Fibroblast of pulmonary artery (primary cell): ENCODE measurements at places on chromosomes 1 and 21.

DNA sequence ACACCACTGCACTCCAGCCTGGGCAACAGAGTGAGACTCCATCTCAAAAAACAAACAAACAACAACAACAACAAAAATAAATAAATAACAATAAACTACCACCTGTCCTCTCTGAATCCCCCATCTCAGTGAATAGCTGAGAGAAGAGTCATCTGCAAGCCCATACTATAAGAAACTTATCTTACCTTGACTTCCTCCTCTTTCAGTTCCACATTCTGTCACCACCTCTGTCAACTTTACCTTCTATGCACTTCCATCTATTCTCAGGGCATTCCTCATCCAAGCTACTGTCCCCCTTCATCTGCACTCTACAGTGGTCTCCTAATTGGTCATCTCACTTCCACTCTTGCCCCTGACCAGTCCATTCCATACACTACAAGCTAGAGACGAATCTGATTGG lies 58.1 kb downstream of the KIAA0040 start:
- no peak for DNase-seq

DNA sequence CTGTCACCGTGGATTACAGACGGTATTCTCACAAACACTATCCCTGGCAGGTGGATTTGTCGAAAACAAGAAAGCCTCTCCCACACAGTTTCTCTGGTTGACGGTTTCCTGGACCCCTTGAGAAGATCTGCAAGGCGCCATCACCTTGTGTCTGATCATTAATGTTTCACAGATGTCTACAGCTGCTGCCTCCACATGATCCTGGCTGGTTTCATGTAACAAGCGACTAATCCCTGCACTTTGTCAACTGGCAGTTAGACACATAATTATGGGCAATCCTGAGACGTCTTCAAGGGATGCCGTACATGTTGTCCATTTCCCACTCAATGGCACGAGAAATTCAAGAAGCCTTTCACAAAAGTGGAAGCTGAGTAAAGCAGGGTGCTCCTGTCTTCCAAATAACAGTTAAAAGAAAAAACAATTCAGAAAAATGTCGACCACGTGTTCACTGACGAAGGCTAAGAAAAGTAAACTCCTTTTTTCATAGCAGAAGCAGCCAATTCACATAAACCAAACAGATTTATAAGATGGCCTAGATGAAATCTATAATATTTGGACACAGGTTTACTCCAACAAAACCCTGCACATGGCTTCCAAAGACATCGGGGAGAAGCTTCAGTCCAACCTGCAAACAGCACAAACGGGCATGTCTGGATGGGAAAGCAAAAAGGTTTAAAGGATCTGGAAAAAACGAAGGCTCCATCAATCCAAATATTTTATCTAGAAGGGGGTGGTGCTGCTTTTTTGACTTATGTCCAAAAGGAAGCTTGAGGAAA lies 52.2 kb downstream of the CAPZB start:
- no peak for DNase-seq

DNA sequence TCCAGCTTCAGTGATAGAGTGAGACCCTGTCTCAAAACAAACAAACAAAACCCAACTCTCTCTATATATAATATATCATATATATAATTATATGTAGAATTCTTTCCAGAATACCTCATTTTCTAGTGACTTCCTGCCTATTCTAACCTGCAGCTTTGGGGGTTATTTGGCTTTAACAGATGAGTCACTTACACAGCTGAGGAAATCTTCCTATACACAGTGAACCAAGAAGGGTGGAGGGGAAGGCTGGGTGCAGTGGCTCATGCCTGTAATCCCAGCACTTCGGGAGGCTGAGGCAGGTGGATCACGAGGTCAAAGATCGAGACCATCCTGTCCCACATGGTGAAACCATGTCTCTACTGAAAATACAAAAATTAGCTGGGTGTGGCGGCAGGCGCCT lies 9.2 kb downstream of the RAB29 start:
- peak; percentile 23 for DNase-seq

- no peak for DNase-seq
These were observed 31.9 kb upstream of the KCNA3 start for GRCh38 chr1:110706621-110707020.

- no peak for DNase-seq
These were observed 75.9 kb upstream of the GREM2 start for GRCh38 chr1:240687820-240688219.

DNA sequence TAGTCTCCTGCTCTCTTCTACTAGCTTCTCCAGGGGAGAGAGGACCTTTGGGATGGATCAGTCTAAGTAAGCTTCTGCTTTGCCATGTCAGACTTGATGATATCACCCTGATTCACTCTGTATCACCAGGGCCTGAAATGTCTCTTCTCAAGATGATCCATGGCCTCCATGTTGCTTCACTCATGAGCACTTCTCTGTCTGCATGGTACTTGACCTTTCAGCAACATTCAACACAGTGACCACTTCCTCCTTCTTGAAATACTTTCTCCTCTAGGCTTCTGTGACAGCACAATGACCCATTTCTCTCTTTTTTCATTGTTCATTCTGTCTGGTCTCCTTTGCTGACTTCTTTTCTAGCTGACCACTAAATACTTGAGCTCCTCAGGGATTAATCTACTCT lies 35.3 kb upstream of the NGF start:
- peak; percentile 43 for DNase-seq

DNA sequence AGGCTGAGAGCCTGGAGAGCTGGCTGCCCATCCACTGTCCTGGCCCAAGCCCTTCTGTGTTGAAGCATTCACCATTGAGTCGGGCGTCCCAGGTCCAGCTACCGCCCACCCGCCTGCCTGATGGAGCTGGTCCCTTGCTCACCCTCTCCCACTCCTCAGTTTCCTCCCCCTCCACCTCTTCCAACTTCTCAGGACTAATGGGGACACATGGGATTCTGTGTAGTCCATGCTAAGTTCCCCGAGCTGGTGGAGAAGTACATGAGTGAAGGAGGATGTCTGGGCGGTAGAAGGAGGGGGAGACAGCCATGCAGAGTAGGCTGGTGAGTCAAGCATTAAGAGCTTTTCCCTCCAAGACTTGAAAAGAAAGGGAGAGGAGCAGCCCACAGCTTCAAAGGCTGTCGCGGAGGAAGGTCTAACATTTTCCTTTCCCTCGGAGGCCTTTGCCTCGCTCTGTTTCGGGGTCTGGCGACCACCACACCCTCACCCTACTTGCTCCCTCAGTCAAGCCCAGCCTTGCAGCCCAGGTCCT lies 561 bp downstream of the SLC26A9 start:
- no peak for DNase-seq

GRCh38 chr1:147091801-147092200 lies 80.5 kb downstream of the PRKAB2 start:
- DNase-seq = no peak

- DNase-seq = peak; percentile 52
These were observed 104.8 kb upstream of the GRIK1 start for GRCh38 chr21:30044447-30045064.

DNA sequence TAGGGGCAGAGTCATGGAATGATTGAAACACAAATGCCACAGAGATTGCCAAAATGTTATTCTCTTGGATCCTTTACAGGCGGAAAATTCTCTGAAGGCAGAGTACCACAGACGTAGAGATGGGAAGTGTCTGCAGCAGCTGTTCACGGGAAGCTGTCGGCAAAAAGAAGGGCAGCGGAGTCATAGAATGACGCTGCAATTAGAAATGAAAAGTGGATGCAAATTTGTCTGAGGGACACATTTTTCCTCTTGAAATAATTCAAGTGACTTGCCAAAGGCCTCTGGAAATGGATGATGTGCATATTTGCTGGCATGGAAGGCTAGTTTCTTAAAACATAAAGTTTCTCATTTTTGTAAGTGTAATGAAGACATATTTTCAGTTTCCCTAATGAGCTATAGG lies 77.5 kb upstream of the PLD5 start:
- no peak for DNase-seq

DNA sequence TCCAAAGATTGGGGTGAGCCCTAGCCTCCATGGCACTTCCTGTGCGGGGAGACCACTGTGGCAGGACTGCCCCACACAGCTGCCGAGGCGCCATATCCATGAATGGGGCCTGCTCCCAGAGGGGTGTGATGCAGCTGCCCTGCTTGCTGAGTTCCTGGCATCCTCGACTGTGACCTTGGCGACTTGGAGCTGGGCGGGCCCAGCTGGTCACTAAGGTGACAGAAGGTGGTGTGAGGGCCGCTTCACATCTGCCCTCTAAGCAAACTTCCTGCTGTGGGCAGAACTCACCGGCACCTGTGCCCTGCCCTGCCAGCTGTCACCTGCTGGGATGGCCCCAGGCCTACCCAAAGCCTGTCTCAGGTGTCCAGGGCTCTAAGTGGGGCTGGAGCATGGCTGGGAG lies 9.0 kb downstream of the TMEM61 start:
- DNase-seq = no peak

- peak; percentile 68 for DNase-seq
These were observed 47.1 kb downstream of the GPR88 start for GRCh38 chr1:100584761-100585745.

- DNase-seq = no peak
These were observed 46.4 kb upstream of the SOD1 start for GRCh38 chr21:31612894-31613785.

DNA sequence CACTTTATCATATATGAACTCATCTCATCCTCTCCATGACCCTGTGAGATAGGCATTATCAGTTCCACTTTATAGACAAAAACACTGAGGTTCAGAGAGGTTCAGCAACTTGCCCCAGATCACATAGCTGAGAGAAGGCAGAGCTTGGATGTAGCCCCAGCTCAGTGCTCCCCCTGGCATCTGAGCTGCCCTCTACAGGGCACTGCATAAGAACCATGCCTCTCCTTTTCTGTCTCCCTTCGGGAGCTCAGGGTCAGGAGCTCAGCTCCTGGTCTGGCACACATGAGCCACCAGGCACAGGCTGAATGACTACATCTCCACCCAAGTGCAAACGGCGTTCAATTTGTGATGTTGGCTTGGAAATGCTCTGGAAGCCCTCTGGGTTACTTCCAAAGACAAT lies 16.9 kb downstream of the RAB7B start:
- DNase-seq = no peak

GRCh38 chr1:215899901-215900300 lies 332.8 kb downstream of the KCTD3 start:
- DNase-seq = no peak

DNA sequence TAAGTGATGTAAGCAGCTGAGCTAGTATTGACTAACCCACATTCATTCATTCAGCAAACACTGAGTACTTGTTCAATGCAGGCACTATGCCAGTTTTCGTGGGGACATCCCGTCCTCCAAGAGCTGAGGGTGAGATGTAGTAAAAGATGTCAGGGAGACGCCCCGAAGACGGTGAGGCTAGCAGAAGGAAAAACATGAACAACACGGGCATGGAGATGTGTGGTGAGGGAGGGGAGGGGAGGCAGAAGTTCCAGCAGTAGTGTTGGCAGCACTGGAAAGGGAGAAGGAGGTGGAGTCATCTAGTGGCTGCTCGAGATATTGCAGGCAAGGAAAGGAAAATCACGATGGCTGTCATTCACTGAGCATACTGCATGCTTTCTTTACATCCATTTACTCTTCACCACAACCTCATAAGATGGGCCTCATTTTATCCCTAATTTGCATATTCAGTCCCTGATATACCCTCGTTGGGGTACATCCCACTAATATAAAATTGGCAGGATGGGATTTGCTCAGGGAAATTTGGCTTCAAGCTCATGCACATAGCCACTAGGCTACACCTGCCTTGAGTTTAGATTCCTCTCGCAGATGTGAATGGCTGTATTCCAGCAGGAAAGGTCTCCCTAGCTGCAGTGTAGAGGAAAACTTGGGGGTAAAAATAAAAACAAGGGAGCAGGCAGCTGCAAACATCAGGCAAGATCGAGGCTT lies 14.5 kb downstream of the PDZK1IP1 start:
- DNase-seq = peak; percentile 78

DNA sequence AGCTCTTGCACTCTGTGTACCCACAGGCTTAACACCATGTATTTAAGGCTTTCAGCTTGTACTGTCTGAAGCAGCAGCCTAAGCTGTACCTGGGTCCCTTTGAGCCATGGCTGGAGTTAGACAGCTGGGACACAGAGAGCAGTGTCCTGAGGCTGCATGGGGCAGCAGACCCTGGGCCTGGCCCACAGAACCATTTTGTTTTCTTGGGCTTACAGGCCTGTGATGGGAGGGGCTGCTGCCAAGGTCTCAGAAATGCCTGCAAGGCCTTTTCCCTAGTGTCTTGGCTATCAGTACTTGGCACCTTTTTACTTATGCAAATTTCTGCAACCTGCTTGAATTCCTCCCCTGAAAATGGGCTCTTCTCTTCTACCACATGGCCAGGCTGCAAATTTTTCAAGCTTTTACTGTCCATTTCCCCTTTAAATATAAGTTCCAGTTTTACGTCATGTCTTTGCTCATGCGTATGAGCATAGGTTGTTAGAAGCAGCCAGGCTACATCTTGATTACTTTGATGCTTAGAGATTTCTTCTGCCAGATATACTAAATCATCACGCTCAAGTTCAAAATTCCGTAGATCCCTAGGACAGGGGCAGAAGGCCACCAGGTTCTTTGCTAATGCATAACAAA lies 143.9 kb downstream of the CLEC20A start:
- no peak for DNase-seq

GRCh38 chr1:219427403-219427802 lies 185.5 kb downstream of the ZC3H11B start:
- no peak for DNase-seq

GRCh38 chr1:226637147-226637935 lies 88.8 kb downstream of the STUM start:
- peak; percentile 50 for DNase-seq

GRCh38 chr1:179228783-179229213 lies 679 bp downstream of the ABL2 start:
- no peak for DNase-seq

GRCh38 chr1:161483361-161483760 lies 21.9 kb upstream of the FCGR2A start:
- no peak for DNase-seq

GRCh38 chr1:153306303-153307220 lies 6.2 kb downstream of the PGLYRP3 start:
- DNase-seq = no peak

GRCh38 chr1:209219791-209220524 lies 363.6 kb upstream of the CAMK1G start:
- DNase-seq = no peak

- peak; percentile 17 for DNase-seq
These were observed 73.6 kb upstream of the LRRC8B start for GRCh38 chr1:89451011-89451410.

GRCh38 chr1:21232044-21232443 lies 55.3 kb upstream of the EIF4G3 start:
- peak; percentile 77 for DNase-seq

- no peak for DNase-seq
These were observed 1.8 kb downstream of the AGPAT3 start for GRCh38 chr21:43866659-43867331.

DNA sequence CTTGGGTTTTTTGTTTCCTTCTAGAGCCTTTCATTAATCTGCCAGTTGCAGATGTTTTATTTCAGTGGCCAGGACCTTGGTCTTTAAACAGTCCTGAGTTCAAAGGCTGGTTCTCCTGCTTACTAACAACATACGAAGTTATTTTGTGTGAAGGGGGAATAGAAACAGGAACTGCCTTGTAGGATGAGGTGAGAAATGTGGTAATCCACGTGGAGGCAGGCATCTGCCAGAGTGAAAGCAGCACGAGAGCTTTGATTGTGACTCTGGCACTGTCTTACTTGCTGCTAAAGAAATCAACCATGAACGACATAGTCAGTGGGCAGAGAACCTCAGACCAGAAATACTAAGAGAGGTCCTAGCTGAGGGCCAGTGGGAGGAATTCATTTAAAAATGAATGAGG lies 30.4 kb downstream of the TMEM63A start:
- DNase-seq = no peak

- DNase-seq = peak; percentile 68
These were observed 3.4 kb upstream of the MARCKSL1 start for GRCh38 chr1:32339363-32339978.

- DNase-seq = no peak
These were observed 7.7 kb downstream of the ZBTB17 start for GRCh38 chr1:15968172-15968571.

GRCh38 chr1:16392740-16393569 lies 25.9 kb downstream of the SZRD1 start:
- no peak for DNase-seq
